MM.1S (cell line): ENCODE measurements at places on chromosomes 3 and 15.
A peak's percentile ranks its signal among the peaks of the same experiment; 100 is the strongest.

- DNase-seq = peak; percentile 83
- H3K4me3 ChIP-seq = no peak overlapping the region
- no peak overlapping the region for H3K27ac ChIP-seq
- H3K36me3 ChIP-seq = no peaks in the 10 kb centered on the region
- H3K4me1 ChIP-seq = no peaks in the 10 kb centered on the region
These were observed 115.8 kb downstream of the KBTBD8 start for GRCh38 chr3:67113802-67114407.

DNA sequence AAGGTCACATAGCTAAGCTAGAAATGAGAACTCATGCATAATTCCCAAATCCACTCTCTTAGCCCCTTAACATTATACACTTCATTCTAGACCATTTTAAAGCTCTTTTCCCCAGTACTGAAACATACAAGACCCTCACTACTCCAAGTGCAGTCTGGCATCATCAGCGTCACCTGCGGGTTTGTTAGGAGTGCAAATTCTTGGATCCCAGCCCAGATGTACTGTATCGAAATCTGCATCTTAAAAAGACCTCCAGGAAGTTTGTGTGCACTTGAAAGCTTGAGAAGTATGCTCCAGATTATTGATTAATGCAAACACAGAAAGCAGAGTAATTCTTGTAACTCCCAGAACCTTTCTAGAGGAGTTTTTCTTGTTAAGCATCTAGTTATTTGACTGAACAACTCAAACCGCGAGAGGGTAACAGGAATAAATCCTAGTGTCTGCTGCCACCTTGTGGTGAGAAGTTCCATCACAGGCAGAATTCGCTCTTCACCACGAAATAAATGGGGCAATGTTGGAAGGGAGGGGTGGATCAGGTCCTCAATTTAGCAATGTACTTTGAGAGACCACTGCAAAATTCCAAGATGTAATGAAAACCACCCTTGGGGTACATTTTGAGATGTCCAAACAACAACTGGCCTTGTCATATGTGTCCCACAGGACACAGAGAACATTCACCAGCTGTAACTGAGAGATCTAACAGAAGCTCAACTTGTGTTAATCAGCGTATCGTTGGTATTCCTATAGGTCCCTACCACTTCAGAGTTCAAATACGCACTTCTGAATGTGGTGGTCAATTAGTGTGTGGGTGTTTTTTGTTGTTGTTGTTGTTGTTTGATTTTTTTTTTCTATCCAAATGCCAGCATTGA, 583 bp upstream of the C3orf49 start:
- no peak overlapping the region for H3K4me3 ChIP-seq
- no peak overlapping the region for H3K27ac ChIP-seq
- H3K4me1 ChIP-seq = no peaks in the 10 kb centered on the region
- DNase-seq = peak; percentile 63
- no peaks in the 10 kb centered on the region for H3K27me3 ChIP-seq
- H3K36me3 ChIP-seq = no peaks in the 10 kb centered on the region

DNA sequence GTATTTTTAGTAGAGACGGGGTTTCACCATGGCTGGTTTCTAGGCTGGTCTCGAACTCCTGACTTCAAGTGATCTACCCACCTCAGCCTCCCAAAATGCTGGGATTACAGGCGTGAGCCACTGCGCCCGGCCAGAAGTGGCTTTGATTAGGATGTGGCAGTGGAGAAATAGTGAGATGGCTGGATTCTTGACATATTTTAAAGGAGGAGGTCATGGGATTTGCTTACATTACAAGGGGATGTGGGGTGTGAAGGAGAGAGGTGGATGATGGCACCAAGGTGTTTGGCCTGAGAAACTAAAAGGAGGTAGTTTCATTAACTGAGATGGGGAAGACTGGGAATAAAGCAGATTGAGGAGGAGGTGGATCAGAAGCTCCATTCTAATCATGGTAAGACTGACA, 15.0 kb upstream of the LTF start:
- DNase-seq = no peak
- no peaks in the 10 kb centered on the region for H3K36me3 ChIP-seq
- H3K4me1 ChIP-seq = no peaks in the 10 kb centered on the region
- H3K4me3 ChIP-seq = no peak overlapping the region
- no peaks in the 10 kb centered on the region for H3K27me3 ChIP-seq
- H3K27ac ChIP-seq = no peak overlapping the region

DNA sequence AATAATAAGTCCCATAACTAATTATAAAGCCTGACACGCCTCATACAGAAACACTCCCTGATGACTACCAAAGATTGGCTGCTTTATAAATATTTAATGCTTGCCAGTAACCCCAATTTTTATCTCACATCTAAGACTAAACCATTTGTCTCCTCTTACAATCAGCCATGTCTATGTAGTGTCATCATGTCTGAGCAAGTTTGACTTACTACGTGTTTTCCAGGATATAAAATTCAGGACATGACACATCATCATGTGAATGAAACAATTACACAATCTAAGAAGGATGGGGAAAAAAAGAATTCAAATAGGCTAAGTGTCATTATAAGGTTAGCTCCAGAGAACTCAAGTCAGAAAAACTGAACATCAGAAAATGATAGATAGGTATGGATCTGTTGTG, 208.7 kb downstream of the MECOM start:
- H3K27me3 ChIP-seq = no peaks in the 10 kb centered on the region
- H3K36me3 ChIP-seq = no peaks in the 10 kb centered on the region
- no peaks in the 10 kb centered on the region for H3K4me1 ChIP-seq
- no peak overlapping the region for H3K27ac ChIP-seq

- no peak for DNase-seq
- H3K27me3 ChIP-seq = peaks cover 100% of the 10 kb centered on the region
- H3K4me3 ChIP-seq = no peak overlapping the region
- no peak overlapping the region for H3K27ac ChIP-seq
These were observed 29.7 kb upstream of the POLG start for GRCh38 chr15:89364341-89364740.

GRCh38 chr3:104796556-104796955, 570.2 kb upstream of the ALCAM start:
- no peaks in the 10 kb centered on the region for H3K27me3 ChIP-seq
- H3K4me3 ChIP-seq = no peak overlapping the region
- H3K36me3 ChIP-seq = no peaks in the 10 kb centered on the region

- no peaks in the 10 kb centered on the region for H3K27me3 ChIP-seq
- no peak for DNase-seq
- H3K27ac ChIP-seq = no peak overlapping the region
- no peaks in the 10 kb centered on the region for H3K4me1 ChIP-seq
- no peaks in the 10 kb centered on the region for H3K36me3 ChIP-seq
These were observed 181.2 kb downstream of the NECTIN3 start for GRCh38 chr3:111252779-111253178.

DNA sequence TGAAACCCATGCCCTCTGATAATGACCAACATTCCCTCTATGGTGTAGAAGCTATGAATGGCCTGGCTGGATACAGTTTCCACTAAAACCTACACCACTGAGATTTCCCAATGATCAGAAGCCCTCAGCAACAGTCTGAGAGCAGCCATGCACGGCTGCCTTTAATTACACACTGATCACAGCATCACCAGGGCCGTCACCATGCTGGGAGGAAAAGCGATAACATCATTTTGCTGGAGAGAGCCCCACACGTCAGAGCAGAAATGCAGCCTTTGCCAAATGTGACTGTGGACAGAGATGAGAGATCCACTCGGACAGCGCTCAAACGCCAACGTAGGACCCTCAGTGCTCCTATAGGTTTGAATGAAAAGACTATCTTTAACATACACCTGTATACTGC, 135.0 kb downstream of the XXYLT1 start:
- no peaks in the 10 kb centered on the region for H3K4me1 ChIP-seq
- H3K27ac ChIP-seq = no peak overlapping the region
- no peaks in the 10 kb centered on the region for H3K27me3 ChIP-seq
- no peak for DNase-seq
- H3K36me3 ChIP-seq = no peaks in the 10 kb centered on the region

DNA sequence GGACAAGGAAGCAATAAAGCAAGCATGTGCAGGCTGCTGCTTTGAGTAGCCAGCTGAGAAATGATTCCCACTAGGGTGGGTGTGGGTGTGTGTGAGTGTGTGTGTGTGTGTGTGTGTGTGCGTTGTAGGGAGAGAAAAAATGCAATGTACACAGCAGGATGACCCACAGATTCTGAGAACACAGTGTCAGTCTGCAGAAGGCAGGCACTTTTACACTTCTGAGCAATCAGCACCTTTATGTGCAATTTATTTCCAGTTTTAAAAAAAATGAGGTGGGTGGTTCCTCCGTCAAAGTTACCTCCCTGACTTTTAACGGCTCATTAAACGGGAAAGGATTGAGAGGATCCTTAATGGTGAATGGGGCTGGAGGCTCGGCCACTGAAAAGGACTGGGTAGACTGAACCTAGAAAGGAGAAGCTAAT, 38.5 kb upstream of the LIPC start:
- H3K36me3 ChIP-seq = no peaks in the 10 kb centered on the region
- H3K27ac ChIP-seq = no peak overlapping the region
- no peaks in the 10 kb centered on the region for H3K27me3 ChIP-seq
- DNase-seq = no peak
- H3K4me1 ChIP-seq = peaks cover 16% of the 10 kb centered on the region; the same call in 1 of the 2 replicates

GRCh38 chr3:47128137-47128536, 35.8 kb downstream of the SETD2 start:
- H3K36me3 ChIP-seq = 0 out of 2 replicates have a peak, but pooled peaks cover 6% of the 10 kb centered on the region
- no peak overlapping the region for H3K4me3 ChIP-seq
- H3K4me1 ChIP-seq = no peaks in the 10 kb centered on the region
- DNase-seq = no peak
- no peak overlapping the region for H3K27ac ChIP-seq
- H3K27me3 ChIP-seq = no peaks in the 10 kb centered on the region
